ENCODE measurements at places on chromosomes 6 and 20.

GRCh38 chr6:84017709-84018452 is 15.7 kb upstream of the MRAP2 start:
- no peak for DNase-seq

- no peak for DNase-seq
Measured at GRCh38 chr6:56709650-56710049, 67.0 kb upstream of the DST start.

DNA sequence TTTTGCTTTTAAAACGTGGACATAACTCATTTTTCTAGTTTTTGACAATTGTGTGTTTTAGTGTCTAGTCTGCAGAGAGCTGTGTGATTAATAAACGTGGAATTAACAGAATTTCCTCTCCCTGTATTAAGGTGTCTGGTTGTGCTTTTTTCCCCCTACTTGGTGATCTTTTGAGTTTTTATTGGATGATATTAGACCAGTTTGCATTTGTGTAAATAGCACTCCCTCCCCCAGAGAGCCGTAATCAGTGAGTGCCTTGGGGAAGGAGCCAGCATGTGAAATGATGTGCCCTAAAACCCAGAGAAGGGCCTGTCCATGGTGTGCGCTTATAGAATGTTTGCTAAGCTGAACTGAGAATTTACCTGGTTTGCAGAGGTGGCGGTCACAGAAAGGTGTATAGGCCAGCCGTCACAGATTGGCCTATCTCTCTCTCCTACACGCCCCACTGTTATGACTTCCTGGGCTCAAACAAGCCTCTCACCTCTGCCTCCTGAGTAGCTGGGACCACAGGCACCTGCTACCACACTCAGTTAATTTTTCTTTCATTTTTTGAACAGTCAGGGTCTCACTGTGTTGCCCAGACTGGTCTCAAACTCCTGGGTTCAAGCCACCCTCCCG is 42.4 kb downstream of the ALDH5A1 start:
- DNase-seq, result no peak

- DNase-seq, result no peak
Measured at GRCh38 chr6:137013738-137014602, 30.8 kb downstream of the IL20RA start.
